ENCODE measurements at places on chromosomes 7 and 10.

- DNase-seq: no peak
These were observed 17.2 kb upstream of the FXYD4 start for GRCh38 chr10:43354330-43354635.

GRCh38 chr10:14379556-14380280 is 49.0 kb upstream of the FRMD4A start:
- DNase-seq: no peak

DNA sequence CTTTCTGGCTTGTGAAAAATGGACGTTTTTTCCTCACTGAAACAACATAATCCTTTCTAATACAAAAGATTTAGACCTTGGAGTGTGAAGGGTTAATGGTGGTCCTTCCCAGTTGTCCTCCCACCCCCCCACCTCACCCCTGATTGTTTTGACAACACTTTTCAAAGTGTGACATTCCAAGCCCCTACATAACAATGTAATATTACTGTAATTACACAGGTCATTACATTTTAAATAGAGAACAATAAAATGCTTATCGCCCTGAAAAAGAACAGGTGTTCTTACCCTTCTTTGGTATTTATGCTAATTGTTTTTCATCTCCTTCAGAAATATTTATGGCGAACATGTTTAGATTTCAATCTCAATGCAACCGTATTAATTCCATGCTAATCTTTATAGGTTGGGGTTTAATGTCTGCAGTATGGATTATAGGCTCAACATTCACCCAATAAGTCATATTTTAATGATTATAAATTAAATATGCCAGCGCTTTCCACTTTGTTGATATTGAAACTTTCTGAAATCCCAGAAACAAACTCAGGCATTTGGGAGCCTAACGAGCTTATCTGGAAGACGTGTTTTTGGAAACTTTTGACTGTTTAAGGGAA is 5.0 kb downstream of the TCF7L2 start:
- DNase-seq: no peak

DNA sequence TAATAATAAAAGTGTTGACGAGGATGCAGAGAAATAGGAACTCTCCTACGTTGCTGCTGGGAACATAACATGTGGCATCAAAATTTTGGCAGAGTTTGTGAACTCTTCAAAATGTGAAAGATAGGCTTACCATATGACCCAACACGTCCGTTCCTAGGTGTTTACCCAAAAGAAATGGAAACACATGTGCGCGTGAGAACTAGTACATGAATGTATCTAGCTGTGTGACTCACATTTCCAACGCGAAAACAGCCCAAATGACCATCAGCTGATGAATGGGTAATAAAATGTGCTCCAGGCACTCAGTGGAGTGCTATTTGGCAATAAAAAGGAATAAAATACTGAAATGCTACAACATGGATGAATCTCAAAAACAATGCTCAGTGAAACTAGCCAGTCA is 10.4 kb upstream of the ELFN1 start:
- no peak for DNase-seq

DNA sequence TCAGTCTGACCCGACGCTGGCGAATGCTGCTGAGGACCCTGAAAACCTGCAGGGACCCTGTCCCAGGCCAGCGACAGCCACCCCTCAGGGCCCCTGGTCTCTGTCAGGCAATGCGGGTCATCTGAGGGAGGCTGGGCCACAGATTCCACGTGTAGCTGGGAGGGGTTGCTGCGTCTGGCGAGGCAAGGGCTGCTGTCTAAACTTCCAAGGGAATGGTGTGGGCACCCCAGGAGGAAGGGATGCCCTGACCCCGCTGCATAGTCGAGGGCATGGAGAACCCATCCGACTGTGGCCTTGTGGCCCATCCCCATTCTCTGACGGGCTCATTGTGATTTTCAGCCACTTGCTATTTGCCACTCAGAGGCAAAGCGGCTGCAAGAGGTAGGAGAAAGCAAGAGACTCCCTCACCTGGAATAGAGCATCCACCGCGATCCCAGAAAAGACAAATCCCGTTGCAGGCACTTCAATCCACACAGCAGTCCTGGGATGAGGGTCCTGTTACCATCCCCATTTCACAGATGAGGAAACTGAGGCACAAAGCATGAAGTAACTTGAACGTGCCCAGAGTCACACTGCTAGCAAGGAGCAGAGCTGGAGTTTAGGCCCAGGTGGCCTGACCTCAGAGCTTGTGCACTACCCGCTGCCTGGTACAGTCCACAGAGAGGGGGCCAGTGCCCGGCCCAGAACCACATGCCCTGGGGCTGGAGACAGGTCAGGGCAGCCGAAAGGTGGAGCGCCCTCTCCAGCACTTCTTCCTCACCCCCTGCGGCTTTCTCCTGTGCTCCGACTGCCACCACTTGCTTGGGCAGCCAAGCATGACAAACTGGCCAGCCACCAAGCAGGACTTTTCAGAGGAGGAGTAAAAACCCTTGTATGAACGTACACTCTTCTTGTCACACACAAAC is 163.8 kb upstream of the KLF14 start:
- DNase-seq: no peak

DNA sequence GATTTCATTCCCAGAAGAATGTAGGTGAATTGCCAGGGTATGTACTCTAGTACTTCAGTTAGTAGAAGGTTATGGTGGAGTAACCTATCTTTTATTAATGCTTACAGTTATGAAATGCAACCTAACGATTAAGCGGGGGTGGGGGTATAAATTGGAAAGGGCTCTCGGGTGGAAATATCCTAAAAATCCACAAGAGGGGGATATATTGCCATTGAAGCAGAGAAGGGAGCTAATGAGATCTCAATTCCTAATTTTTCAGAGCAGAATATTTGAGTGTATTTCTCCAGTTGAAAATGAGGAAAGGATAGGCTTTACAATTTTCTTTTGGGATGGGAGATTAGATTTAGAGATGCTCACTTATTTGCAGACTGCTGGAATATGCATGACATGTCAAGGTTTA is 90.8 kb downstream of the DNAJB9 start:
- DNase-seq: no peak

- no peak for DNase-seq
These were observed 28.4 kb upstream of the CNPY1 start for GRCh38 chr7:155574556-155575290.

DNA sequence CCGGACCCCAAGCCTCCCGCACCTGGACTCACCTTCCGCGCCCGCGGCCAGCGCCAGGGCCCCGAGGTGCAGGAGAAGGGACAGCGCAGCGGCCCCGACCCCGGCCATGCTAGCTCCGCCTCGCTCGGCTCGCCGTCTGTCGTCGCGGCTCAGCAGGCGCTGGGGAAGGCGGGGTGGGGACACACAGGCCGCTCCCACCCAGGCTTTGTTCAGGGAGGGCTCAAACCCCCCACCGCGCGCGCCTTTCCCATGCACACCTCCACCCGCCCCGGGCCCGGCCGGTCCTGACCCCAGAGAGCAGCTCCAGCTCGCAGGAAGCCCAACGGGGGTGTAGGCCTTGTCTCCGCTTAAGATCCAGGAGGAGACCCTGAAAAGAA is at the start of gene KCP:
TSS of gene KCP (minus strand) at position 141 of the 377 bp plus-strand sequence. CDS start at position 108, 33 bp downstream.
- no peak for DNase-seq

DNA sequence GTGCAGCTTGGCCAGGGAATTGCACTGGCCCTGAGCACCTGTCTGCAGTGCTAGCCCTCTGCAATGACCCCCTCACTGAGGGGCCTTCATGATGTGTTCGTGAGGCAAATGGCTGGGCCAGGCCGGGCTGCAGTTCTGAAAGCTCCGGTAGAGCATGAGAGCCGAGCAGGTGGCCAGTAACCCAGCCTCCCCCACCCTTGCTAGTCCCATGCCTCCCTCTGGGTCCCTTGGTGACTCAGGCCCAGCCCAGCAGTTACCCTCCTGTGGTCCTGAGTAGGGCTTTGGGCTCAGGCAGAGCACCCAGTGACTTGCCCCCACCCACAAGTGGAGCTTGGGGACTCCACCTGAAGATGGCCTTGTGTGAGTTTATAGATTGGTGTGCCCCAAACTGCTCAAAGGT is 16.1 kb upstream of the CSGALNACT2 start:
- DNase-seq: no peak

DNA sequence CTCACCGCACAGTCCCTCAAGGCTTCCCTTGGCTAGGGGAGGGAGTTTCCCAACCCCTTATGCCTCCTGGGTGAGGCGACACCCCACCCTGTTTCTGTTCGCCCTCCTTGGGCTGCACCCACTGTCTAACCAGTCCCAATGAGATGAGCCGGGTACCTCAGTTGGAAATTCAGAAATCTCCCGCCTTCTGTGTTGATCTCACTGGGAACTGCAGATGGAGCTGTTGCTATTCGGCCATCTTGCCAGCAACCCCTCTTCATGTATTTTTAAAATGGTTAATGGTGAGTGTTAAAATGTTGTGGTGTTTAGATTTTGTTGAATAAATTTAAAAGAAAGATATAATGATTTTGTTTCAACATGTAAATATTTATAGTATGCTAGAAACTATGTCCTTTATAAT is 22.0 kb downstream of the UMAD1 start:
- DNase-seq: no peak

DNA sequence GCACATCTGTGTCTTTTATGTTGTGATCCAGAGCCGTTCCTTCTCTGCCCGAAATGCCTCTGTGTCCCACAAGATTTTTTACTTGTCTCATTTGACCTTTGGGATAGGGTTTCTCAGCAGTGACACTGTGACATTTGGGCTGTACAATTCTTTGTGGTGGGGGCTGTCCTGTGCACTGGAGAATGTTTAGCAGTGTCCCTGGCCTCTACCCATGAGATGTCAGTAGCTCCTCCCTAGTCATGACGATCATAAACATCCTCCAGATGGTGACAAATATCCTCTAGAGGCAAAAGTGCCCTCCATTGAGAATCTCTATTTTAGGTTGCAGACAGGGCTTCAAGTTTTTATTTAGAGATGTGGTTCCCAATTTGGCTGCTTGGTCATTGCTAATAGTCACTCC is 91.3 kb downstream of the PPP1R17 start:
- no peak for DNase-seq

DNA sequence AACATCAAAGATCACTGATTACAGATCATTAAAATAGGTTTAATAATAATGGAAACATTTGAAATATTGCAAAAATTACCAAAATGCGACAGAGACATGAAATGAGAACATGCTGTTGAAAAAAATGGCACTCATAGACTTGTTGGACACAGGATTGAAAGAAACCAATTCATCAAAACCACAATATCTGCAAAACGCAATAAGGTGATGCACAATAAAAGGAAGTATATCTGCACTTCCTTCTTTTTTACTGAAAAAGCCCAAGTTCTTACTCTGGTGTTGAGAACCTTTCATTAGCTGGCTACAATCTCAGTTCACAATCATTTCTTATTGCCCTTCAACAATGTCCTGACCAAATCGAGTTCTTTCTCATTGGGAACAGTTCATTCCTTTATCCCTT is 28.7 kb downstream of the TMEM106B start:
- DNase-seq: no peak

- no peak for DNase-seq
These were observed 254.8 kb upstream of the C7orf33 start for GRCh38 chr7:148335790-148336189.

GRCh38 chr7:1283337-1283736 is 50.7 kb downstream of the UNCX start:
- no peak for DNase-seq

DNA sequence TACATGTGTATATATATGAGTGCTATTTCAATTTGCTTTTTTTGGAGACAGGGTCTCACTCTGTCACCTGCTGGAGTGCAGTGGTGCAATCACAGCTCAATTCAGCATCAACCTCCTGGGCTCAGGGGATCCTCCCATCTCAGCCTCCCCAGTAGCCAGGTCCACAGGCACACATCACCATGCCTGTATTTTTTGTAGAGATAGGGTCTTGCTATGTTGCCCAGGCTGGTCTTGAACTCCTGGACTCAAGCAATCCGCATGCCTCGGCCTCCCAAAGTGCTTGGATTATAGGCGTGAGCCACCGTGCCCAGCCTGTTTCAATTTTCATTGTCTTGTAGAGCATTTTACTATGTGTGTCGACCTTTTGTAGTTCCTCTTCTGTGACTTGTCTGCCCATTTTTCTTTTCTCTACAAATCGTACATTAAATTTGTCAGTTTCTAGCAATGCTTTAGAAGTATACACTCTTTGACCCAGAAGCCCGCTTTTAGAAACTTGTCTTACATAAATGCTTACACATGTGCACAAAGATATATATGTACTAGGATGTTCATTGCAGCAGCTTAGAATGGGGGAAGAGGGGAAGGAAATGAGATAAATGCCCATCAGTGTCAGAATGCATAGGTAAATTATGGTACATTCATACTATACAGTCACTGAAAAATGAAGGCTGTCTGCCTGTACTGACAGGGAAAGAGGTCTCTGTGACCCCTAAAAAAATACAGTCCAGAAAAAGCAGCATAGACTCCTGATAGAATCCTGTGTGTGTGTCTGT is 12.2 kb upstream of the RFC2 start:
- DNase-seq: no peak

- no peak for DNase-seq
These were observed 226.5 kb downstream of the NEBL start for GRCh38 chr10:20670579-20670978.

Measured in NCI-H1105 (cell line).